ENCODE measurements at places on chromosomes 7 and 10.

DNA sequence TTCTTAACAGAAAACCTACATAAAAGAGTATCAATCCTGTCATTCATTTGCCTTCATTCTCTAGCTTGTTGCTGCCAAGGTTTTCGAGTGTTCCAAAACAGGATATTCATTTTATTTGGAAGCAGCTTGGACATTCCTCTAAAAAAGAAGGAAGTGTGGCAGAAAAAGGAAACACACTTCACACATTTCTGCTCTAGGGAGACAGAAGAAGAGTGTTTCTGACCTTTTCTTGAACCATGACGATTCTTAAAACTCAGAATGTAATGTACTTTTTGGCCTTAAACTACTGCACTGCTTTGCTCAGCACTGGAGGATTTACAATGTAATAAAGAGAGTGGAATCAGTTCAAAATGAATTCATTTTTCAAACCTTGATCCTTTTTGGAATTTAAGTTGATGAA lies 81.3 kb downstream of the SEMA3A start:
- no peak for DNase-seq

- no peak for DNase-seq
Observed at GRCh38 chr10:124802313-124802675, 675 bp downstream of the ABRAXAS2 start.

GRCh38 chr10:13425397-13425796 lies 77.3 kb upstream of the SEPHS1 start:
- no peak for DNase-seq

DNA sequence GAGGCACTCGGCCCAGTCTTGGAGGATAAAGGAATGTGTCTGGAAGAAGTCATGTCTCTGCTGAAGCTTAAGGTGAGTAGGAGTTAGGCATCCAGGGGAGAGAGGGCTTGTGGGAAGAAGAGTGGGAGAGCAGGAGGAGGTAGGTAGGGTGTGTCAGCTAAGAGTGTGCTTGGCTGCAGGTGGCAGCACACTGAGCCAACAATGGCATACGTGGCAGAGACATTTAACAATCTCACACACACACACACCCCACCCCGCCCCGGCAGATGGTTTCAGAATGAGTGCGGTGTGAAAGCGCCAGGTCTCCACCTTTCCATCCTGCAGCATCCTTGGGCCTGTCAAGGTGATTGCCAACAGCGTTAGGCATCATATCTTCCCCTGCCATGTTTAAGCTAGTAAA lies 11.2 kb upstream of the ARPC1A start:
- no peak for DNase-seq

DNA sequence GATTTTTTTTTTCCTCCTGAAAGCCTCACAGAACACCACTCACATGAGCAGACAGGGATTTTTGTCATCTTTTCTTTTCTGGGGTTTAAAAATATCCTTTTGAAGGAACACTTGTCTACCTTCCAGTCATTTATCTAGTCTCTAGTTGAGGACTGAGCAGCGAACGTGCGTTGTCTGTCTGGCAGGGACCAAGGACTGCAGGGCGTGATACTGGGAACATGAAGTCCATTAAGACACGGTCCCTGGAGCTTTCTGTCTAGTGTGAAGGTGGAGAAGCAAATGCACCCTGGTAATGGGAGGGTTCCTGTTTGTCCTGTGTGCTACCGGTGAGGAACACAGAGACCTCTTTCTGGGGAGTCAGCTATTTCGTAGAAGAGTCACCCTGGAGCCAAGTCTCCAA lies 207.4 kb downstream of the TMEM178B start:
- no peak for DNase-seq

DNA sequence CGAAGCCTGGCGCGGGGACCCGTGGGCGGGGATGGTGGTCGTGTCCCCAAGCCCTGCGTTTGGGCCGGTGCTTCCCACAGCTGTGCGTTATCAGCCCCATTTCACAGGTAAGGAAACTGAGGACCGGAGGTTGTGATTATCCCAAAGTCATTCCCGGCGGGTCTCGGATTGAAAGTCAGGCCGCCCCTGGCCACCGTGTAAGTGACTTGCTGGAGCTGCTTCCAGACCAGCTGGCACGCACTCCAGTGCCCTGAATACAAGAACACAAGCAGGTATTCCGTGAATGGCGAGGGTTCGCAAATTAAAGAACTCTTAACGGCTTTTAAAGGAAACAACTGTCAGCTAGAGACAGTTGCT lies 675 bp upstream of the ATE1 start:
- no peak for DNase-seq

- no peak for DNase-seq
Observed at GRCh38 chr7:111878785-111879184, 316.5 kb upstream of the IMMP2L start.

All from CMK (cell line).